RPMI7951 (cell line): ENCODE measurements at places on chromosomes 12 and 14. TPM values are rescaled to one million over a fixed set of nuclear protein-coding genes. Genes with fewer than 3 reads are reported as not detected.

The RBP5 gene
- total RNA-seq, result not detected in 2 replicates

GRCh38 chr14:68623307-68623706 lies 169.6 kb downstream of the ZFP36L1 start:
- no peak for DNase-seq

DNA sequence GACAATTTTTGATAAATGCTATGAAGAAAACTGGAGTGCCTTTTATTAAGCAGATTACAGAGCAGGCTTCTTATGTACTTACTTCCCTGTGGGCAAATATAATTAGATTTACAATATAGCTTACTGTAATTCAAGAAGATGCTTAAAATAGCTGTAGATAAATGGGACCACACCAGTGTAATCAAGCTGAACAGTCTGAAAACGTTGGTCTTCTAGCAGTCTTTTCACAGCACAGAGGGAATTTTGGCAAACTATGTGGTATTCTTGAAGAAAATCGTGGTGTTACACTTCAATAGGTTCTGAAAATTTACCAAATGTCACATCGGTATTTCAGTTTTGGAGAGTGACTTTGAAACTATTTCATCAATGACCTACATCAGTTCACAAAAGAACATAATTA lies 47.7 kb downstream of the SLC16A7 start:
- no peak for DNase-seq

- peak; percentile 58 for DNase-seq
Observed at GRCh38 chr12:24820872-24821271, 128.0 kb downstream of the BCAT1 start.

DNA sequence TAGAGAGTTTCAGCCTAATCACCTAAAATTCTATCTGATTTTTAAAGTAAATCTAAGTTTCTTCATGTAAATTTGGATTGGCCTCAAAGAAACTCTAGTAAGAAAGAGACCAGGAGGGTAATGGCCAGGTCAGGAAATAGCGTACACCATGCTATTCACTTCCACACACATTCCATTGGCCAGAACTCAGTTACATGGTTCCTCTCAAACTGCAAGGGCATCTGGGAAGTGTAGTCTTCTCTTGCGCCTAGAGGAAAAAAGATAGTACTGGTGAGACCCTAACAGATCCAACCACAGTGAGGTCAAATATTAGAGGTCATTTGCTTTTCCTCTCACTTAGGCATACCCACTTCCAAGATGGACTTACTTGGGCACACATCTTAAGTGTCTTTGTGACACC lies 39.1 kb downstream of the MBIP start:
- peak; percentile 4 for DNase-seq

- no peak for DNase-seq
Observed at GRCh38 chr12:46470036-46470627, 97.6 kb upstream of the SLC38A2 start.

The GUCY2C gene
- total RNA-seq, result not detected in 2 replicates

The ZNF385A gene
- total RNA-seq, result 0.24 and 1.3 TPM in 2 replicates
